Cardiac muscle cell (in vitro differentiated cells and primary cell): ENCODE measurements at places on chromosomes 3 and 15. TPM values are rescaled to one million over a fixed set of nuclear protein-coding genes. Genes with fewer than 3 reads are reported as not detected.

CADPS gene
- 49.2 and 53.9 TPM in 2 replicates for polyA plus RNA-seq

GOLGA8Q gene
- polyA plus RNA-seq, result 0.48 TPM in 1 of 2 replicates, not detected in the other

ATP13A5 gene
- 0.11 and 0.16 TPM in 2 replicates for polyA plus RNA-seq

PEX11A gene
- polyA plus RNA-seq, result 12.0 and 13.4 TPM in 2 replicates

BUB1B gene
- 10.1 and 41.0 TPM in 2 replicates for polyA plus RNA-seq

UBA7 gene
- 1.8 and 4.4 TPM in 2 replicates for polyA plus RNA-seq

SLC27A2 gene
- polyA plus RNA-seq, result not detected in 2 replicates
